ENCODE measurements at places on chromosomes 1 and 21.
A peak's percentile ranks its signal among the peaks of the same experiment; 100 is the strongest.

DNA sequence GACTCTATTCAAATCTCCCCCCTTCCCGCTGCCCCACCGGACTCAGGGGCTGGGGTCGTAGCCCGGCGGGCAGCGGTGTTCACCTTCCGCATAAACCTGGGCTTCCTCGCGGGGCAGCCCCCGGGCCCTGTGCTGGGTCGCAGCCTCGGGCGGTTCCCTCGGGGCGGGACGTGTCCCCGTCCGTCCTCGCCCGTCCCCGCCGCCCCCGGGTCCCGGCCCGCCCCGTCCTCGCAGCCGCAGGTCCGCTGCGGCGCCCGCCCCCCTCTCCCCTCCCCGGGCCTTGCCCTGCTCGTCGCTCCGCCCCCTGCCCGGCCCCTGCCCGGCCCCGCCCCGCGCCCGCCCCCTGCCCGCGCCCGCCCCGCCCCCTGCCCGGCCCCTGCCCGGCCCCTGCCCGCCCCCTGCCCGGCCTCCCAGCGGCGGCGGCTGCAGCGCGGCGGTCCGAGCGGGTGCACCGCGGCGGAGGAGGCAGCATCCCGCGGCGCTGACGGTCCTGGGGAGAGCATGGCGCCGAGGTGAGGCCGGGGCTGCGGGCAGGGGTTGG lies at the start of gene COL18A1:
Gene COL18A1, plus strand, starts transcription at position 436 of the 541 bp plus-strand sequence. Its CDS starts 66 bp downstream, at position 502.
- peak; percentile 21 for DNase-seq

DNA sequence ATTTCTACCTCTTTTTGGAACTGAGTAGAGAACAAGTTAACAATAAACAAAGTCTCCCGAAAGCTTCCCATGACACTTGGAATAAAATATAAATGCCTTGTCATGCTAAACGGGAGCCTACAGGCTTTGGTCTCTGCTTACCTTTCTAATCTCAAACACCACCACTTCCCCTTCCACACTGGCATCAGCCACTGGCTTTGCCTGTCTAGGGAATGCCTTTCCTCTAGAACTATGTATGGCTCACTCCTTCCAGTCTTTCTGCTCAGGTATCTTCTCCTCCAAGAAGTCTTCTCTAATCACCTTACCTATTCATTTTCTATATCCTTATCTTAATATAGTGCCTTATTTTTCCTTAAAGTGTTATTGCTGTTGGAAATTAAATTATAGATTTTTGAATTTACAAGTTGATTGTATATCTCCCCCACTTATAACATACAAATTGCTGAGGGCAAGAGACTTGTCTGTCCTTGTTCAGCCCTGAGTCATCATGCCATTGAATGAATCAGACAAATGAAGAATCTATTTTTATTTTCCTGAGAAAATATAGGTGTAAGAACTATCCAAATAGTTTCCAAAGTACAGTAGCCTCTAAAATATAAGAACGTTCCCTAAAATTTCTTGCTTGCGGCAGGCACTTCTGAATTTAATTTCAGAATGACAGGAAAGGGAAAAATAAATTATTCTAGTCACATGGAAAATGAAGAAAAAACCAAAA lies 119.2 kb downstream of the TM2D1 start:
- DNase-seq, result peak; percentile 11

GRCh38 chr1:14910984-14911721 lies 242.4 kb upstream of the TMEM51 start:
- no peak for DNase-seq

- DNase-seq, result no peak
These were observed 276.2 kb downstream of the NEGR1 start for GRCh38 chr1:72006092-72006491.

GRCh38 chr21:45892156-45892915 lies 89.2 kb upstream of the COL6A1 start:
- no peak for DNase-seq

- no peak for DNase-seq
These were observed 142.0 kb downstream of the AJAP1 start for GRCh38 chr1:4796161-4797015.

- no peak for DNase-seq
These were observed 37.5 kb downstream of the QSOX1 start for GRCh38 chr1:180192172-180192571.

DNA sequence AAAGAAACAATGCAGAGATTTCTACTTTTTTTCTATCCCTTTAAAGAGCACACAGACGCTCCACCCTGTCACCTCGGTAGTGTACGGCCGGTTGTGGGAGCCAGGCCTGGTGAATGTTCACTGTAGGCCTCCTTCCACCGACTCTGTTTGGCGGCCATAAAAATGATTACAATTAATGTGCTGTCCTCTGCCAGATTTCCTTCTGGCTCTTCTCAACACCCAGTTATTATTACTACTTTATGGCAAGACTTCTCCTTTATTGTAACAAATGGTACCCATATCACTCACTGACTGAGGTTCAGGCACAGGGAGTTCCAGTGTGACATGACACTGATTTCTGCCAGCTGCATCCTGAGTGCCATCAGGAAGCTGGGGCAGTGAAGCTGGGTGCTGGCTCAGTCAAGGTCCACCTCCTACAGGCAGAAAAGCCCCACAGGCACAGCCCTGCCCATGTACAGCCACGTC lies 37.4 kb downstream of the GPR161 start:
- no peak for DNase-seq

DNA sequence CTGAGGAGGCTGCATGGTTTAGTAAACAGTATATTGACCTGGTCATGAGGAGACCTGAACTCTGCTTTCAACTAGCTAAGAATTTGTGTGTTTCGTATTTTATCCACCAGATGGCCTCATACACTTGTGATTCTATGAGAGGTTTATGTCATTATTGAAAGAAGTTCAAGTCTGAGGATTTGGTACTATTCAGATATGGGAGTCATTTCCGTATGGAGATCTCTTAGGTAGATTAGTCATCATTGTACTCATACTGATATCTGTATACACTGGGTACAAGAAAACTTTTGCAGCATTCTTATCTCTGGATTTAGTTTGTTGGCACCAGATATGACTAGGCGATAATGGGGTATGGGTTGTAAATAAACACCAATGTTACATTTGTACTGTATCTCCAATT lies 26.6 kb downstream of the ATF6 start:
- DNase-seq, result peak; percentile 70

DNA sequence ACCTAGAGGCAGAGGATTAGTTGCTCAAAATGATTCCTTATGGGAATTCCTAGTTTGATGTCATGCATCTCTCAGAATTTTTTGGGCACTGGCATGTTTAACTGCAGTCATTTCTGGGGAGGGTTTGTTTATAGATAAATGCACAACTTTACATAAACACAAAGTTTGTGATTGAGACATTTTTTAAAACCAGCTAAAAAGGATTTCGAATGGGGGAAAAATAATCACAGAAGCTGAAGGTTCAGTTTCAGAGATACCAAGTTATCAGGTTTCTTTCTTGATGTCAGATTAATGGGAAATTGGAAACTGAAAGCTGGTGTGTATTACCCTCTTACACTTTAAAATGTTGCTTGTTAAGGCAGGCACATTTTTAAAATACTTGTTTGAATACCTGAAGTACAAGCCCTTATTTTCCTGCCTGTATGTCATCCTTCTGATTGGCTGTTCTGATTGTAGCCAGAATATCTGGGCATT lies 72.1 kb downstream of the DISP1 start:
- no peak for DNase-seq

- peak; percentile 76 for DNase-seq
These were observed 1.6 kb upstream of the PLEKHA6 start for GRCh38 chr1:204361341-204361771.

All from NCI-H226 (cell line).